ENCODE measurements at places on chromosomes 6 and 20. TPM values are rescaled to one million over a fixed set of nuclear protein-coding genes. Genes with fewer than 3 reads are reported as not detected.

The TTK gene
- total RNA-seq = 0.87 TPM

The GGTLC1 gene
- total RNA-seq = not detected

The ZSCAN23 gene
- 1.7 TPM for total RNA-seq

The CD83 gene
- total RNA-seq = 7.0 TPM

The DSP gene
- not detected for total RNA-seq

The ADGB gene
- not detected for total RNA-seq

The PRDM13 gene
- total RNA-seq = not detected

The TSBP1 gene
- total RNA-seq = not detected

GRCh38 chr6:3841066-3841454 is 8.1 kb upstream of the FAM50B start:
- H3K4me1 ChIP-seq = no peaks in the 10 kb centered on the region
- H3K4me3 ChIP-seq = no peak overlapping the region
- H3K27ac ChIP-seq = no peak overlapping the region
- no peak for DNase-seq
- H3K27me3 ChIP-seq = no peaks in the 10 kb centered on the region
- no peaks in the 10 kb centered on the region for H3K36me3 ChIP-seq

GRCh38 chr20:49411221-49411925 is 71.1 kb downstream of the KCNB1 start:
- H3K4me3 ChIP-seq = no peak overlapping the region
- H3K4me1 ChIP-seq = no peaks in the 10 kb centered on the region
- no peaks in the 10 kb centered on the region for H3K36me3 ChIP-seq
- no peak overlapping the region for H3K27ac ChIP-seq
- H3K27me3 ChIP-seq = no peaks in the 10 kb centered on the region

- no peaks in the 10 kb centered on the region for H3K27me3 ChIP-seq
- no peak overlapping the region for H3K4me3 ChIP-seq
- no peaks in the 10 kb centered on the region for H3K36me3 ChIP-seq
- H3K4me1 ChIP-seq = no peaks in the 10 kb centered on the region
- DNase-seq = no peak
Observed at GRCh38 chr6:27575594-27576361, 102.9 kb upstream of the ZNF184 start.

GRCh38 chr6:113004470-113005270 is 657.5 kb downstream of the RFPL4B start:
- no peak for DNase-seq
- H3K27me3 ChIP-seq = no peaks in the 10 kb centered on the region
- H3K27ac ChIP-seq = no peak overlapping the region
- no peaks in the 10 kb centered on the region for H3K36me3 ChIP-seq
- H3K4me1 ChIP-seq = no peaks in the 10 kb centered on the region

DNA sequence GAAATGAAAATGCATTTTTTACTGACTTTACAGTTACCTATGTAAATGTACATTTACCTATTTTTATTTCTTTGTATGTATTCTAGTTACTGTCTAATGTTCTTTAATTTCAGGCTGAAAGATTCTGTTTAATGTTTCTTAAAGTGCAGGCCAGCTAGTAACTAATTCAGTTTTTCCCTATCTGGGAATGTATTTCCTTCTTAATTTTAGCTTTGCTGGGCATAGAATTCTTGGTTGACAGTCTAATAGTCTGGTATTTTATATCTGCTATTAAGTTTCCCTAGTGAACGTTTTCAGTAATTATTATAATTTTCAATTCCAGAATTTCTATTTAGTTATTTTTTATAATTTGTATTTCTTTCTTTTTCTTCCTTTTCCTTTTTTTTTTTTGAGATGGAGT is 186.0 kb upstream of the NOX3 start:
- no peaks in the 10 kb centered on the region for H3K4me1 ChIP-seq
- DNase-seq = no peak

- no peaks in the 10 kb centered on the region for H3K36me3 ChIP-seq
- H3K27ac ChIP-seq = no peak overlapping the region
- H3K4me1 ChIP-seq = no peaks in the 10 kb centered on the region
- no peak overlapping the region for H3K4me3 ChIP-seq
- no peaks in the 10 kb centered on the region for H3K27me3 ChIP-seq
- no peak for DNase-seq
Observed at GRCh38 chr20:62523473-62524203, 47.8 kb upstream of the GATA5 start.

- H3K36me3 ChIP-seq = no peaks in the 10 kb centered on the region
- no peak overlapping the region for H3K4me3 ChIP-seq
- no peak for DNase-seq
- H3K27ac ChIP-seq = no peak overlapping the region
Observed at GRCh38 chr20:24718696-24719095, 230.4 kb upstream of the CST7 start.

DNA sequence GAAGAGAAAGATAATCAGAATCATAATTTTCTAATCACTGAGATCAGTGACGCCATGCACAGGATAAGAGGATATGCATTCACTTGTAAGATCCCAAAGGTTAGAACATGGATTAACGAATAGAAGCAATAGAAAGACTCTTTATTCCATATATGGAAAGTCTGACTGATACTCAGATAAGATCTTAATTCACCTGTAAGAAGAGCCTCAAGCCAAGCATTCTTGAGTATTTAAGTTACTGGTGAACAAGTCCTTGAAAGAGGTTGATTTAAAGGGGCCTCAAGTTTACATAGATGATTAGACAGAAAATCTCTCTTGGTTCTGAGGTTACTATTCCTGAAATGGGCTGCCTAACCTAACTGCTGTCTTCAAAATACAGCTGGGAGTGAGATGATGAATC is 53.8 kb upstream of the MTRF1L start:
- H3K4me3 ChIP-seq = no peak overlapping the region
- H3K4me1 ChIP-seq = no peaks in the 10 kb centered on the region
- no peak overlapping the region for H3K27ac ChIP-seq
- DNase-seq = no peak

DNA sequence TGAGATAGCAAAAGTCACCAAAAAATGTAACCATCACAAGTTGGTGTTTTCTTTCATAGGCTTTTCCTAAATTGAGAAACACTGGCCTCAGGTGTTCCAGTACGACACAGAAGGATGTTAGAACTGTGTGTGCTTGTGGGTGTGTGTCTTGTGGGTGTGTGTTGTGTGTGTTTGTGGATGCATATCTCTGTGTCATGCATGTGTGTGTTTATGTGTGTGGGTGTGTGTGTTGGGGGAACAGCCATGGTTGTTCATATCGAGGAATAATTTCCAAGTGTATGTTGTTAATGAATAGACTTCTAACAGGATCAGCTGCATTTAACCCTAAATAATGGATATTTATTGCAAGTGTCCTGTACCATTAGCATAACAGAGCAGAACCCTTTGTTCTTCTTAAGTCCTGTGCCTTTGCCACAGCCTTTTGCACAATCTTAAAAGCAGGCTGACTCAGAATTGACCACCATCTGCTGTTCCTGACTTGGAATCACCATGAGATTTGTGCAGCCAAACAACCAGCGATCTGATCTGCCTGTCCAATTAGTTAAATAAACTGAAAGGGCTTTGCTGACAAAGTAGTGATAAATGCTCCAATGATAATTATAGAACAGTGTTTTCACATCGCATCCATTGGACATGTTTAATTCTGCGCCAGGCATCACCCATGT is 7.6 kb downstream of the CD93 start:
- H3K27ac ChIP-seq = no peak overlapping the region
- H3K36me3 ChIP-seq = no peaks in the 10 kb centered on the region
- no peak for DNase-seq
- no peaks in the 10 kb centered on the region for H3K27me3 ChIP-seq
- H3K4me1 ChIP-seq = no peaks in the 10 kb centered on the region

DNA sequence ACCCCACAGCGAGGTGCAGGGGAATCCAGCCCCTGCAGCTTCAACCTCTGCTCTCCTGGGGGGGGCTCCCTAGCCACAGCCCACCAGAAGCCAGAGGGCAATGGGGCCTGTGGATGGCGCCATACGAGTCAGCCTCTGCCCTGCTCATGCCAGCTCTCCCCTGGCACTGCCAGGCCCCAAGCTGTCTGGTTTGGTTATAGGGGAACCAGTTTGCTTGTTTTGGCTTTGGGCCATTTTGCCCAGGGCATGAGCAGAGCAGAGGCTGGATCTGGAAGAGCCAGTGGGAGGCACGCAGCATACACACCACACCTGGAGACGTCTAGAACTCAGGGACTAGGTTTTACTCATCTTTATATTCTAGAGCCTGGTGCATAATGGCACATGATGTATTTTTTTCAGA is 66.7 kb upstream of the SLC22A16 start:
- no peak overlapping the region for H3K4me3 ChIP-seq
- no peaks in the 10 kb centered on the region for H3K36me3 ChIP-seq
- no peak overlapping the region for H3K27ac ChIP-seq
- no peaks in the 10 kb centered on the region for H3K27me3 ChIP-seq
- peaks cover 17% of the 10 kb centered on the region for H3K4me1 ChIP-seq
- no peak for DNase-seq

DNA sequence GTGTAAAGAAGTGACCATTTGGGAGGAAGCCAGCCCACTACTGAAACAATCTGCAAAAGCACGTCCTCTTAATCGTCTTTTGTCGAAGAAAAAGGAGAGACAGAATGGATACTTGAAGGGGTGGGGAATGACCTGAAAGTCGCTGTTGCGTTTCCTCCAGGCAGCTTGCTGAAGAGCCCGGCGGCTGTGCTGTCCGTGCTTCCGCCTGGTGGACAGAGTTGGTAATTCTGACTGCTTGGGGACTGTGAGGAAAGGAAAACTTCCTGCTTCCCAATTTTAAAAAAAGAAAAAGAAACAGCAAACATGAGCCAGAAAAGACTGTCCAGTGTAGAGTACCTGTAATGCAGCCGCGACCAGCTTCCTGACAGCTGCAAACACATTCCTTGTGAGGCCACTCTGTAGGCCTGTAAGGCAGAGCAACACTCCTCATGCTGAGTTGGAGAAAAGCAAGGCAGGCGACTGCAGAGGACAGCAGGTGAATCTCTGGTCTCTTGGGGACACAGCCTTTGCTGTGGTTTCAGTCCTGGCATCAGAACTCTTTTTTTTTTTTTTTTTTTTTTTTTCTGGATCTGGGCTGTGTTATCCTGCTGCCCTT is 251.1 kb upstream of the TBX18 start:
- no peak overlapping the region for H3K27ac ChIP-seq
- no peaks in the 10 kb centered on the region for H3K4me1 ChIP-seq
- H3K36me3 ChIP-seq = no peaks in the 10 kb centered on the region
- no peak for DNase-seq
- H3K27me3 ChIP-seq = no peaks in the 10 kb centered on the region

DNA sequence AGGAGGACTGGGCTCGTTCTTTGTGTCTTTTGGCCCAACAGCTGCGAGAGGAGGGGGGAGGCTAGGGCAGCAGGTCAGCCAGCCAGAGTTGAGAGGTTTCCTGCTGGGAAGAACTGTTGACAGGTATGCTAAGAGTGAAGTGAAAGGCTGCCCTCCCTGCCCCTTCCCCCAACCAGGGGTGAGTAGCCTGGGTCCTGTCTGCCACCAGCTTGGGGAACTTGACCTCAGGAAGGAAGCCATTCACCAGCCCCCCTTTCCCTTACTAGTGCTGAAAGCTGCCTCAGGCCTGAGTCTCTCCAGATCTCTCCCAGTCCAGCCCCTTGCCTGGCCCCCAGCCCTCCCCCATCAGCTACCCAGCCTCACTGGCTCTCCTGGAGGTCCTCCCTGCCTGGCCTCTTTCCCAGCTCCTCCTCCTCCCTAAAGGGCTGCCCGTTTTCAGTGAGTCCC is 20.7 kb upstream of the ZNF76 start:
- DNase-seq = no peak
- H3K36me3 ChIP-seq = no peaks in the 10 kb centered on the region
- no peaks in the 10 kb centered on the region for H3K27me3 ChIP-seq

- no peaks in the 10 kb centered on the region for H3K27me3 ChIP-seq
- DNase-seq = no peak
- no peaks in the 10 kb centered on the region for H3K36me3 ChIP-seq
- H3K4me1 ChIP-seq = peaks cover 38% of the 10 kb centered on the region
- no peak overlapping the region for H3K4me3 ChIP-seq
Observed at GRCh38 chr20:47544240-47544639, 42.6 kb downstream of the NCOA3 start.

DNA sequence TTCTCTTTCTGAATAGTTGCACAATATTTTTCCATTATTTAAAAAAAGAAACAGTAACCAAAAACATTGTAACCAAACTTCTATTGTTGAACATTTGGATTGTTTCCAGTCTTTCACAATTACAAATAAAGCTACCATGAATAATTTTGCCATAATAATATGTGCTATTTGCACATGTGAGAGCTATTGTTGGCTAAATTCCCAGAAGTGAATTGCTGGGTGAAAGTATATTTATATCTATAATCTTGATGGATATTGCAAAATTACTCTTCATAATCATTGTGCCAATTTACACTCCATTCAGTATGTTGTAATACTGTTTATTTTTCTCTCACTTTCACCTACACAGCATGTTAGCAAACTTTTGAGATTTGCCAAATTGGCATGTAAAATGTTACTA is 36.6 kb upstream of the SLC22A16 start:
- H3K27ac ChIP-seq = no peak overlapping the region
- no peaks in the 10 kb centered on the region for H3K4me1 ChIP-seq
- no peaks in the 10 kb centered on the region for H3K27me3 ChIP-seq
- DNase-seq = no peak

GRCh38 chr6:141483598-141484061 is 649.1 kb upstream of the GJE1 start:
- peaks cover 30% of the 10 kb centered on the region for H3K4me1 ChIP-seq
- no peaks in the 10 kb centered on the region for H3K36me3 ChIP-seq
- no peaks in the 10 kb centered on the region for H3K27me3 ChIP-seq
- no peak overlapping the region for H3K4me3 ChIP-seq
- peak; percentile 85 for DNase-seq
- peak overlapping the region; percentile 72 for H3K27ac ChIP-seq

GRCh38 chr20:32991792-32992641 is 12.2 kb downstream of the SUN5 start:
- no peak overlapping the region for H3K4me3 ChIP-seq
- H3K27me3 ChIP-seq = no peaks in the 10 kb centered on the region
- H3K36me3 ChIP-seq = no peaks in the 10 kb centered on the region
- H3K27ac ChIP-seq = no peak overlapping the region
- DNase-seq = no peak

DNA sequence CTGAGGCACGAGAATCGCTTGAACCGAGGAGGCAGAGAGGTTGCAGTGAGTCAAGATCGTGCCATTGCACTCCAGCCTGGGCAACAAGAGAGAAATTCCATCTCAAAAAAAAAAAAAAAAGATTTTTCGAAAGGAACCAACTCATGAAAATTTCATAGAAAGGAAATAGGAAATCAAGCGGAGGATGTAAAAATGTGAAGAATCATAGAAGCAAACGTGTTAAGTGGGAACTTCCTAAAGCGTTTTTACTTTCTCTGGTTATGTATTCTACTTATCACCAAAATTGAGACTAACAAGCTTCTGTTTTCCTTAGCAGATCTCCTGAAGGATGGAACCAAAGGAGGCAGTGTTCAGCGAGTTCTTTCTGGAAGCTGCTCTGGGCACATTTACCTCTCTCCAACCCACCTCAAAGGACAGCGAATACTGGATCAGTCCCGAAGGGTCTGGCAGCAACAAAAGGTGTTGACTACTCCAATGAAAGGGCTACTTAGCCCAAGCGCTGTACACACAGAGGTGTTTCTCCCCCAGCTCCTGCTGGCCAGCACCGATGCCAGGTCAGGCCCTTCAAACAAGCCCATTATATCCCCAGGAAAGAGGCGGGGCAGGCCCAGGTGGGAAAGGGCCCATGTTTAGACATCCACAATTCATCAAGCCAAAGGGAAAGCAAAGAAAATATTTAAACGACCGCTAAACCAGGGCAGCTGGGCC is 327.5 kb upstream of the JARID2 start:
- no peaks in the 10 kb centered on the region for H3K36me3 ChIP-seq
- H3K4me1 ChIP-seq = no peaks in the 10 kb centered on the region
- no peaks in the 10 kb centered on the region for H3K27me3 ChIP-seq
- no peak for DNase-seq
- no peak overlapping the region for H3K27ac ChIP-seq

All from CD4-positive, alpha-beta memory T cell (primary cell).